ENCODE measurements at places on chromosomes 3 and 15. TPM values are rescaled to one million over a fixed set of nuclear protein-coding genes. Genes with fewer than 3 reads are reported as not detected.
A peak's percentile ranks its signal among the peaks of the same experiment; 100 is the strongest.

The VEPH1 gene
- not detected for total RNA-seq

- no peak for DNase-seq
Observed at GRCh38 chr15:43330780-43331087, 361 bp upstream of the LCMT2 start.

GRCh38 chr3:178367817-178368617 is 168.2 kb upstream of the KCNMB2 start:
- no peak for DNase-seq

DNA sequence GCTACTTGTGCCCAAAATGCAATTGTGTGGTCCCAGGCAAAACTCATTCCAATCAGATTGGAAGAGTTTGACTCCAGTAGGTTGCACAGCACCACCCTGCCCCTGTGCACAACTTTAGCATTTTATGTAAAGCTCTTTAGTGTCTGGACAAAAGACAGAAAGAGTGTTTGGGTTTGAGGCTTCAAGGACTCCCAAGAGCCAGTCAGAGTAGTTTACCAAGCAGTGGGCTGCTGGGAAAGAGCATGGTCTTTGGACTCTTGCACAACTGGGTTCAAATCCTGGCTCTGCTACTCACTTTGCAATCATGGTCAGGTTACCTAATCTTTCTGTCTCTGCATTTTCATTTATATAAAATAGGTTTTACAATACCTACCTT is 75.8 kb upstream of the UMPS start:
- no peak for DNase-seq

DNA sequence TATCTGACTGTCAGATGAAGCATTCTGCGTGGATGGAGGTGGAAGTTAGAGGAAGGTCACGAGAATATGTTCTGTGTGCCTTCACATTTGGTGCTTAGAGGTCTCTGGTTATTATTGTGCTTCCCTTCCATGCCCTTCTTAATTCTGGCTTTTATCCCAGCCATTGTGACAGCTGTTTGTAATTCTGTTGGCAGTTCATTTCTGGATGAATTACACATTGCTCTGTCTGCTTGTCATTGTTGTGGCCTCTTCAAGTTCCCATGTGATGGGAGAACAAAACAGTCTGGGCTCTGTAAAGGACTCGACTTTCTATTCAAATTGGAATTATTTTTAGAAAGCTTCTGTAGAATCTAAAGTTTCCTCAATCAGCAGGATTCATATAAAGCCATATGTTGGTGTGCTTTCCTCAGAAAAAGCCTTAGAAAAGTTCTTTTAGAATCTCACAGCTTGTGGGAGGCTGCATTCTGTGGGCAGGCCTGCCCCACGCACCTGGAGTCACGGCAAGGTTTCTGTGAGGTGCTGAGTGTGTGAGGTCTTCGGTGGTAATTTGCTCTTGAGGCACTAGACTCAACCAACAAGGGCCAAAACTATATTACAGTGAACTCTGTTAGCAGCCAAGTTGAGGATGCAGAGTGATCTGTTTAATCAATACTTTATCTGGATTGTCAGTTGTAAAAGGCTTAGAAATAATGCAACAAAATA is 397.4 kb upstream of the AZI2 start:
- DNase-seq, result no peak

The EFCAB12 gene
- 0.27 TPM for total RNA-seq

The LINGO1 gene
- total RNA-seq, result not detected

The NDN gene
- total RNA-seq, result 0.31 TPM

- DNase-seq, result peak; percentile 31
Observed at GRCh38 chr3:56491566-56491965, 23.3 kb upstream of the ERC2 start.

GRCh38 chr3:27800261-27800660 is 78.1 kb upstream of the EOMES start:
- DNase-seq, result no peak

- no peak for DNase-seq
Observed at GRCh38 chr3:14505803-14506500, 34.2 kb downstream of the GRIP2 start.

- DNase-seq, result no peak
Observed at GRCh38 chr15:34726406-34727100, 28.2 kb downstream of the GJD2 start.

- no peak for DNase-seq
Observed at GRCh38 chr3:15510493-15510892, 11.0 kb downstream of the COLQ start.

GRCh38 chr15:59280855-59281254 is 74.2 kb downstream of the LDHAL6B start:
- no peak for DNase-seq

DNA sequence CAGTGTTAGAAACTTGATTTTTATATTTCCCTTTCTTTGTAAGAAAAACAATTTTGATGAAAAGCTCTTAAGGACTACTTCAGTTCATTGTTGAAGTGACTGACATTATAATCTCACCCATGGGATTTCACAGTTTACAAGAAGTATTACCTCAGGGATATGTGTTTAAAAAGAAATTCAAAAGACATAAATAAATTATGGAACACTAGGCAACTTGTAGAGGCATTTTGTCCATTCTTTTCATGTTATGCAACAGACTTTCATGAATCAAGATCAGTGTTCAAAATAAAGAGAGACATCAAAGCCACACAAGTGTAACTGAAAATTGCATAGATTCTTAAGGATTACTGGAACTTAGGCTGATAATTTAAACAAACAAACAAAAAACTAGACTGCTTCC is 196.8 kb upstream of the AGTR1 start:
- DNase-seq, result no peak

DNA sequence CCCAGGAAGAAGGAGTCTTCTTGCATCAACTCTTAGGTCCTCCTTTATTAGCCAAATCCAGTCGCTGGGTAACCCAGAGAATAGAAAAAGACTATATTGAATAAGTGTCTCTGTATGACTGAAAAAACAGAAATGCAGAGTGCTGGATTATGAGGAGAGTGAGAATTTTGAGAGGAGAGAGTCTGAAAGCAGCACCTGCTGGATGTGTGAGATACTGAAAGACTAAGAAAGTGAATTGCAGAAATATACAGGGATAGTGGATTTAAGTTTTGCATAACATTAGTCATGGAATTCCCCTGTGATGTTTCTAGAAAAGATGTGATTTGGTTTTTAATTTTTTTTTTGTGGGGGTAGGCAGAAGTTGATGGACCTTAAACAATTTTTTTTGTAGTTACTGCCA is 296.5 kb downstream of the MECOM start:
- DNase-seq, result no peak

DNA sequence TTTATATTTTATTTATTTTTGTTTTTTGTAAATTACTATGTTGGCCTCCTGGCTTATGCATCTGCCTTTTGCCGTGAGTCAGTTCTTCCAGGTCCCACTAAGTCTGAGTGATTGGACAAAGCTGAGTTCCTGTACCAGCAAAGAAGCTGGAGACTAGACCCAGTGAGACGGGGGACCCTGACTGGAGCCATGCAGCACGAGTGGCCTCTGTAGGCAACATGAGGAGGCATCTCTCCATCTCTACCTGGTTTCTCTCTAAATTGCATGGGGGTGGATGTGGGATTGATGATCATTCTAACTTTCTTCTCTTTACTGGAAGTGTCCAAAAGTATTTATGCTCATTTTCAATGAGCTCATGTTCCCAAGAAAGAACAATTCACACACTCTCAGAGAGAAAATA is 155.3 kb upstream of the MRPL3 start:
- DNase-seq, result no peak

The PPARG gene
- 0.54 TPM for total RNA-seq

- no peak for DNase-seq
Observed at GRCh38 chr15:99053380-99054024, 45.9 kb upstream of the PGPEP1L start.

DNA sequence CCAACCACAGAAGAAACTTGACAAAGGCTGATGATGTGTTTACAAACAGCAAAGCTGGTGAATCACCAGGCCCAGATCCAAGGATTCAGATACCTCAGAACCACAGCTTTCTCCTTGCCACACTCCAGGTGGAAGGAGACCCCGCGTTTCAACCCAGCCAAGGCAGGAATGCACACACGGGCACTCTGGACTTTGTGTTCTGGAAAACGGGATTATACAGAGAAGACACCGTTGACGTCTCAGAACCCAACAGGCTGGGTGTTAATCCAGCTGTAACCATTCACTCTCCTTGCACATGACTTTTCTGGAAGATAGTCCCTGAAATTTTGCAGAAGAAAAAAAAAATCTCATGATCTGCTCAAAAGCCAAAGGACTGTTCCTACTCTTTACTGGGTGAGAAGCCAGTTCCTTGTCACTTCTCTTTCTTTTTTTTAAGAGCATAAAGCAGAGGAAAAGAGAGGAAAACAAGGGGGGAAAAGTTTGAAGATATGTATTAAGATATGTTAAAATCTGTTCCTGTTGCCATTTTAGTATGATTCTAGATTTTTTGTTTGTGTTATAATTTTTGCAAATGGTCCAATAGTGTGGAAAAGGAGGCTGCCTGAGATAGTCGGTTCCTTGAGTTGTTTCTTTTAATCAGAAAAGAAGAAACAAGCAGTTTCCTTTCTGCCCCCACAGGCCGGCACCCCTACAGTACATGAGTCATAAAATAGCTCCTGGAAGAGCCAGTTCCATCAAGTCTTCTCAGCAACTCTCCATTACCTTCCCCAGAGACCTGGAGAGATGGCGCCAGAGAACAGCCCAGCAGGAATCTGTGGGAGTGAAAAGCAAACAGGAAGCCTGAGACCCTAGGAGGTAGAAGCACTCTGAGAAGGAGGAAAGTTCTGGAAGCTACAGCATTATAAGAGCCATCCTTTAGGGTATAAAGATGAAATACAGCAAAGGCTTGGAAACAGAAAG is 73.1 kb downstream of the RORA start:
- DNase-seq, result peak; percentile 26

DNA sequence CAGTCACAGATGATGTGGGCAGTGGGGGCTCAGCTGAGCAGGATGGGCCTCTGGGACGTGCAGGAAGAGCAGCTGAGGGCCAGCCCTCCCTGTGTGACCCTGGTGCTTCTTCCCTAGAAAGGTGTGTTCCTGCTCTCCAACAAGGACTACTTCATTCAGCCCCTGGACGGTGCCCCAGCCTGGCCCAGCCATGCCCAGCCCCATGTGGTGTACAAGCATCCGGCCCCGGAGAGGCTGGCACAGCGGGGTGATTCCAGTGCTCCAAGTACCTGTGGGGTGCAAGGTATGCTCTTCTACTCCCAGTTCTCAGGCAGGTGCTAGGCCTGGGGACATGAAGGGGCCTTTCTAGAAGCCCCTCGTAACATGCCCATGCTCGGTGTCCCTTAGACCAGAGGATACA is 38.3 kb downstream of the SAXO2 start:
- no peak for DNase-seq

The PRKAR2A gene
- total RNA-seq, result 64.7 TPM

- DNase-seq, result no peak
Observed at GRCh38 chr15:26475554-26475953, 297.3 kb downstream of the GABRB3 start.

The C3orf22 gene
- total RNA-seq, result not detected

DNA sequence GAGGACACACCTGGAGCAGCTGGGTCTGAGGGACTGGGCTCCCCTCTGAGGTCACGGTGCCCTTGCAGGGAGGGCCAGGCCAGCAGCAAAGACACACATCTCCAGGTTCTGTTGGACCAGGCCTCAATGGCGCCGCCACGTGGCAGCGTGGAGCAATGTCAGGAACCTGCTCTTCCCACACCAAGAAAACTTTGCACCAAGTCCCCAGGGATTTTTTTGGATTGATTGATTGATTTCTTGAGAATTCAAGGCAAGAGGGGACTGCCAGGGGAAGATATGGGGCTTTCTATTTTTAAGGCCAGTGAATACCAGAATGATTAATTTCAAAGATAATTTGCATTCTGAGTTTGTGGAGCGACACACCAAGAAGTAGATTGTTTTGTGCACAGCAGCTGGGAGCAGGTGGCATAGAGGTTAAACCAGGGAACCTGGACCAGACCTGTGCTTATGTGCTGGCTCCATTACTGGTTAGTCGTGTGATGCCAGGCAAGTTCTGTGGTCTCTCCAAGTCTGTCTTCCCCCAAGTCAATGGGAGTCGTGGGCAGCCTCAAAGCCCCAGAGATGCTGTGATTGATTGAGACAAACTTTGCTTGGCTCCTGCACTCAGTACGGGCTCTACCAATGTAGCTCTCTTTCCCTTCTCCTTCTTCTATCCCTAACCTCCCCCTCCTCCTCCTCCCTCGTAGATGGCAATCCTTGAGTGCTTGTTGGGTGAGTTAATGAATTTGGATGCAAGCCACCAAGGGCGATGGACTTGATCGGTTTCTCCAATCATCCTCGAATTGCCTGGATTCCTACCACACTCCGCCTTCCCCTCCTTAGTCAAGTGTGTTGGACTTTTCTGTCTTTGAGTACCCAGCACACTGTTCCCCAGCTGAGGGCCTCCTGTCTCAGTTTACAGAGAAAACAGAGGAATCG is 96.2 kb upstream of the TRPM1 start:
- no peak for DNase-seq

- no peak for DNase-seq
Observed at GRCh38 chr3:14425581-14426304, 23.3 kb downstream of the SLC6A6 start.

DNA sequence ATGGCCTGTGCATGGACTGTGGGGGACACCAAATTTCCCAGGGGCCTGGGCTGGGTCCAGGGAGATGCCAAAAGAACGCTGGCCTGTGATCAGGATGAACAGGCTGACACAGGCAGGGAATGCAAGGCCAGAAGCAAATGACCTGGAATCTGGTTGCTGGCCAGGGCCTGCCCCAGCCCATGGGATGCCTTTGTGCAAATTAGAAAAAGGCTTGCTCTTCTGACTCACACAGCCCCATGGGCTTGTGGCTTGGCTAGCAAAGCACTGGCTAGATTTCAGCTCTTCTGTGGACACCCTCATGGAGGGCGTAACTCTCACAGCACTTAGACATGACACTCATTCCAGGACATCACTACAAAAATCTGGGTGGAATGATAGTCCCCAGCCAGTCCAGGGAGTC is 356.0 kb downstream of the SHQ1 start:
- DNase-seq, result peak; percentile 94

DNA sequence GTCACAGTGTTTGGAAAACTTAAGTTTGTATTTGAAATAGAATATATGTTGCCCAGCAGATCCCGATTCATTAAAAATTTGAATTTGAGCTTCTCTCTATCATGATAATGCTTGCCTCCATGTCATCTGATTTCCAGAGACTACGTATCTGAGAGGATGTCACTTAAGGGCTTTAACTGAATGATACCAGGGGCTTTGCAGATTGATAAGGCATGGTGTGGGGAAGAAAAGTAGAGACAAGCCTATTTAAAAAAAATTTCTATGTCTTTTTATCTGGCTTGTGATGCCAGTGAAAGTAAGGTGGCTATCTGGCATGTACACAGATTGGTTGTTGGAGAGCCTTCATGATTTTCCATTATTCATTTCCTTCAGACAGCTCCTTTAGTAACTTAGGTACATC is 72.7 kb downstream of the UBE2E2 start:
- DNase-seq, result no peak

- DNase-seq, result peak; percentile 50
Observed at GRCh38 chr3:101803173-101803782, 24.3 kb downstream of the NXPE3 start.

GRCh38 chr3:157405457-157405856 is 31.2 kb upstream of the PTX3 start:
- no peak for DNase-seq

GRCh38 chr3:124107104-124107890 is 115.4 kb upstream of the ROPN1 start:
- DNase-seq, result no peak

- no peak for DNase-seq
Observed at GRCh38 chr15:73799466-73799865, 46.3 kb upstream of the INSYN1 start.
